ENCODE measurements at places on chromosomes 3 and 15. TPM values are rescaled to one million over a fixed set of nuclear protein-coding genes. Genes with fewer than 3 reads are reported as not detected.

DNA sequence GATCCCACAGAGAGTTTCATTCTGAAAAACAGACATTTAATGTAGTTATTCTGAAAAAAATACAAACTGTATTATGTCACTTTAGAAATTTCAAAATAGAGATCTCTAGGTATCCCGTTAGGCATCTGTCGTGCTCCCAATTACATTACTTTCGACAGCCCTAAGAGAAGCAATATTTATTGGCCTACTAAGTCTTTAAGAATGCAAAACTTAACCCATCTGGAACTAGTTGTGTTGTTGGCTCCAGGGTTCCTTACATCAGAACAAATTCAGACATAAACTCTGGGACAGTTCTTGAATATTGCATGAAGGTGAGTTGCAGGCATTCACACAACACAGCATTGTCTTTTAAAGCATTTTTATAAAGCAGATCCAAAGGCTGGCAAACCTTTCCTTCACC, 498.4 kb downstream of the FHIT start:
- ATAC-seq, result no peak

DNA sequence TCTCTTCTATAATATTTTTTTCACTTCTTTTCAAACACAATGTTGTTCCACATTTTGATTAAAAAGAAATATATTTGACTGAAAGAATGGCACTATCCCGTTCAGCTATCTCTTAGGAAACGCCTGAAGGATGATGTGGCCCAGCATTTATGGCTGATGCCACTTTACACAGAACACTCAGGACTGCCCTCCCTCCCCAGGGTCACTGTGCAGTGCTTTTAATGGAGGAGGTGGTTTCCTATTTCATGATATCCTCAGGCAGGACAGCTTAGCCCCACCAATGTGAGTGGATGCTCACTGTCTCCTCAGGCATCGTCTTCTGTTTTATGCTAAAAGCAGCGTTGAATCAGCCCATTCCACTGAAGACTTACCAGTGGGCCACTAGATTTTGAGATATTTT, 135.9 kb downstream of the KCNAB1 start:
- ATAC-seq, result no peak

DNA sequence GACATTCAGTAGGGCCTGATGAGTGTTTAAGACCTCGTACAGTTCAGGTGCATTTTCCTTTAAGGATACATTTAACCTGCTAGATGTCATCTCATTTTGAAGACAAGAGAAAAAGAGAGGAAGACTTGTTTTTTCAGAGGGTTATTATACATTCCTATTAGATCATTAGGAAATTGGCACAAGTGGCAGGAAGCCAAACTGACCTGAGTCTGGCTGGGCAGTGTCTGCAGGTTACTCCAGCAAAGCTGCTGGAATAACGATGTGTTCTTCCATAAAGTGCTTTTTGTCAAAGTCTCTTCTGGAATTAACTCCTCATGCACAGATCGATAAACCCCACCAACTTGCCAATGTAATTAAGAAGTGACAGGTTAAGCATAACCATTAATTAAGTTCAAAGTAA, 396.4 kb upstream of the TPRG1 start:
- no peak for ATAC-seq

GRCh38 chr3:159045279-159045885, 243.5 kb downstream of the MFSD1 start:
- ATAC-seq, result no peak

DNA sequence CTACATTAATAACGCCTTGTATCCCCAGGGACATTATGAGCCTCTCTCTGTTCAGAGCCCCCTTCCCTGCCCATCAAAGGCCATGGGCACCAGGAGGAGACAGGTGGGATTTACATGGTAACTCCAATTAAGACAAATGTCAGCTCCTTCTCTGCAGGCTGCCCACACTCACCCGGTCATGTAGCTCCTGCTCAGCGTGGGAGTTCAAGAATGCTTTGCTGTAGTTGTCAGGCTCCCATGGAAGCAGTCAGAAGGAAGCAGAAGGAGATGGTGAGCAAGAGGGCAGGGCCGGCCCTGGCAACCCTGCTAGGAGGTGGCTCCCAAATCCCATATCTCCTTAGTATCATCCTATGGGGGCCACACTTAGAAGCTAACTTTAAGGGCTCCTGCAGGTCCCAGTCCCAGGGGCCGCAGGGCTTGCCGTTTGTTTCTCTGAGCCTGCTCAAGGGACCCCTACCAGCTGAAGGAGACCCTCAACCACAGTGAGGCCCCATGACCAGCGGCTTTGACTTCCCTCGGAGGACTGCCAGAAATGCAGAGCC, 218.4 kb upstream of the TLE3 start:
- no peak for ATAC-seq

- no peak for ATAC-seq
These were observed 72.5 kb downstream of the GPR156 start for GRCh38 chr3:120212505-120212904.

DNA sequence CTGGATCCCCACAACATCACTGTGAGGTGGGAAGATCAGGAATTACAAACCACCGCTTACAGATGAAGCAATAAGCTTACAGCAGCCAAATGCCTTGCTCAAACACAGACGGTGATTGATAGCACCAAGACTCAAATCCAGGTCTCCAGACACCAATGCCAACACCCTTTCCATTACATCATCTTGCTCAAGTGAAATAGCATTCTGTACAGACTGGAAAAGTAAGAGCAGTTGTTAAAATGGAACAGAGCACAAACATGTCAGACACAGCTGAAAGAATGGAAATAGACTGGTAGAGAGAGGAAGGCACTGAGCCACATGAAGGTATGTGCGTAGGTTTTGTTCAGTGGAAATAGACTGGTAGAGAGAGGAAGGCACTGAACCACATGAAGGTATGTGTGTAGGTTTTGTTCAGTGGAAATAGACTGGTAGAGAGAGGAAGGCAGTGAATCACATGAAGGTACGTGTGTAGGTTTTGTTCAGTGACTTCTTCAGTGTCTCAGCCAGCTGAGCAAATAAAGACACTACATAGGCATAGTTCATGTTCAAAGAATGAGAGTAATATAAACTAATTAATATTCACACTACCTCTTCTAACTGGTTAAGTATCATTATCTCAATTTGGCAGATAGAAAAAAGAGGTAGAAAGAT, 15.6 kb downstream of the CLDN1 start:
- peak; percentile 90 for ATAC-seq

DNA sequence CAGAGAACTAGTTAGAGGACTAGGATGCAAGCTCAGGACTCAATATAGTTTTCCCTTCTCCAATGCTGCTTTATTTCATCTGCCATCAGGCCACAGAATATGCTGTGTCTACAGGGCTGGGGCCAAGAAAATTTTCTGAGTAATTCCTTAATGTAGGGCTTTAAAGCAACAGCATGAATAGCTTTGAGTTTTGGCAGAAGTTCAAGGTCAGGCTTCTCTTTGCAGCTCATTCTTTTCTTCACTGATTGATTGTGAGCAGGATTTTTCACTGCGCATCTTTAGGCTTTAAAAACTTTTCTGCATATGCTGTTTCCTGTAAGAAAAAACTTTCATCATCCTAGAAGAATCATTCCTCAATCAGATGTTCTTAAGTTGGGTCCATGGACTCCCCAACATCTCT, 4.6 kb downstream of the TMEM108 start:
- ATAC-seq, result no peak

The TXNRD3 gene
- 0.98 TPM for total RNA-seq

The LINS1 gene
- total RNA-seq, result 45.0 TPM

The CP gene
- not detected for total RNA-seq

The PRSS50 gene
- 0.11 TPM for total RNA-seq

The POLQ gene
- total RNA-seq, result 11.8 TPM

All from activated T-helper 17 cell treated with anti-CD3 and anti-CD28 coated beads, Interleukin-2, amount 50 U/mL, for 72 hours (primary cell).